Activated T-helper 1 cell treated with anti-CD3 and anti-CD28 coated beads, Interleukin-12 subunit alpha, Interleukin-12 subunit beta, Interleukin-2, Interleukin-4 antibody, amounts not matched to agents 30 ng/mL and 10 ng/mL and 1 ng/mL, durations not matched to agents 14 hours and 24 hours and 36 hours (primary cell): ENCODE measurements at places on chromosomes 3 and 15.

- no peak for DNase-seq
Observed at GRCh38 chr3:141070727-141071357, 19.7 kb downstream of the SPSB4 start.

- DNase-seq = no peak
Observed at GRCh38 chr3:86988235-86988634, 2.7 kb downstream of the VGLL3 start.

DNA sequence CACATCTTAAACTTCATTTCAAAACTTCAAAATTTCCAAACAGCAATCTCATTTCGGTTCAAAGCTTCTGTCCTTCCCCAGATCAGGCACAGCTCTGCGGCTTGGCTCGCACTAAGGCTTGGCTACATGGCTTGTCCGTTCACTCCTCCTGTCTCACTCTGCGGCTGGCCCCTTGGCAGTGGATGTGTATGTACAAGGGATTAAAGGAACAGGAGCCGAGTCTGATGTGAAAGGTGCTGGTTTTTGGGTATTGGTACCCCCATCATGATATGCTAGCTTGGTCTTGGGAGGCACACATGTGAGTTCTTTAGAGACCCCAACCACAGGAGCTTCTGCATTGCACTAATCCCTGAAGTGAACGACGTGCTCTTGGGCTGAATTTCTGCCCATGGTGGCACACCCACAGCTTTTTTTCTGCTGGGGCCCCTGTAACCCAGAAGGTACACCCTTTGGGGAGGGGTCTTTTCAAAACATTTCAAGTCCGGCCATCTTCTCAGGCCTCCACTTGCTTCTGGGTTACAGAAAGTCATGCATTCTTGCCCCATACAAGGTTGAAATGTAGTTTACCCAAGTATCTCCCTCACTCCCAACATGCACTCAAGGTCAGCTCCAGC, 12.6 kb downstream of the TM6SF1 start:
- DNase-seq = no peak

DNA sequence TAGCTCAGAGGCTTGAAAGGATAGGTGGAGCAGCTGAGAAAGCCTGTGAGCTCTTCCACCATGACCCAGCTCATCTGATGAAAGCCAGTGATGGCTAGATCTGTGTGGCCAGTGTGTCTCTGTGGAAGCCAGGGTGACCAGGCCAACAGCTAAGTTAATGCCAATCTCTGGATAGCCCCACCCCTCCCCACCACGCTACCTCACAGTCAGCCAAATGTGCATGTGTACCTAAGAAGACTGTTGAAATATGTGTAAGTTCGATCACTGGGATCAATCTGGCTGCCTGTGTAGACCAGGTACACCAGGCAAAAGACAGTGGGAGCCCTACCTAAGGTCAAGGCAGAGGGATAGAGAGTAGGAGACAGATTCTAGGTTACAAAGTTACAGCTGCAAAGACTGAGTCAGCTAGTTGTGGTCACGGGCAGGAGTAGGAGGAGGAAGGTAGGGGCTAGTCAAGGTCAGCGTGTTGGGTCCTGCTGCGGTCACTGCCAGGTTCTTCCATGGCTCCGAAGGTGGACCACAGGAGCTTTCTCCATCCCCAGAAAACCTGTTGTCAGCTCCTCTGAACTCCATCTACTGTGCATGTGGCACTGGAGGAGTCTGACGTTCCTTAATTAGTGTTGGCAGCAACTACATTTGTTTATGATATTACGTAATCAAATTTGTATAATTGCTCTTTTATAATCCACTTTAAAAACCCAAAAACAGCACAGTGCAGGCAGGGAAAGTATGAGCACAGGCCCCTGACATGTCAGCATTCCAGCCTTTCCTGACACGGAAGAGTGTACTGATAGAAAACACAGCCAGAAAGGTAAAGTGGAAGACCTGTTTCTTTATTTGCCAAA, 318.0 kb downstream of the CLSTN2 start:
- DNase-seq = no peak

GRCh38 chr15:63263519-63263918, 13.9 kb upstream of the APH1B start:
- DNase-seq = no peak

DNA sequence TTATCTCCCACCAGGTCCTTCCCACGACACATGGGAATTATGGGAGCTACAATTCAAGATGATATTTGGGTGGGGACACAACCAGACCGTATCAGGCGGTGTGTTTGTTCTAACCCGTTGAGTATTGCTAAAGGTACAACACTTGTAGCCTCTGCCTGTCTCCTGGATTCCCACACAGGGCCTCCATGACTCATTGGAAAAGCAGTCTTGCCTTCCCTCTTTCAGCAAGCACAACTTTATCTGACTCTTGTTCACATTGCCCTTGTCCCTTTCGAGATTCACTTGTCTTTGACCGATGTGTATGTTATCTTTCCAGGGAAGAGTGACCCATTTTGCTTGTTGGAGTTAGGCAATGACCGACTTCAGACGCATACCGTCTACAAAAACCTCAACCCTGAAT, 152.3 kb downstream of the MCTP2 start:
- no peak for DNase-seq

DNA sequence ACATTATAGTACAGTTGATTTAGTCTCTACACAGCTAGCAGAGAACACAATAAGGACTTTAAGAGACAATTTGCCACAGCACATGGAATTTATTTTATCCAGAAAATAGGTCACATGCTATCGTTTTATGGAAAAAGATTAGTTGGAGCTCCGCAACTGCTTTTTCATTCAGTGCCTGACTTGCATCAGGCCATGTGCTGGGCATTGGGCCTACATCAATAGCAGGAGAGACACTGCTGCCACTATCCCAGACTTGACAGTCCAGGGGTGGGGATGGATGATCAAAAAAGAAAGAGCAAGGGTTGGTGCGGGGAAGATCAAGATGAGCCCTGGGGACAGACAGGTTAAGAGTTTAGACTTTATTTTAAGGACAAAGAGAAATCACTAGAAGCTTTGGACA, 75.2 kb upstream of the C3orf80 start:
- no peak for DNase-seq

- no peak for DNase-seq
Observed at GRCh38 chr3:4233488-4233887, 69.7 kb upstream of the SETMAR start.

- DNase-seq = no peak
Observed at GRCh38 chr3:125587039-125587648, 8.2 kb downstream of the OSBPL11 start.

GRCh38 chr3:72663429-72663828, 184.8 kb downstream of the SHQ1 start:
- no peak for DNase-seq

DNA sequence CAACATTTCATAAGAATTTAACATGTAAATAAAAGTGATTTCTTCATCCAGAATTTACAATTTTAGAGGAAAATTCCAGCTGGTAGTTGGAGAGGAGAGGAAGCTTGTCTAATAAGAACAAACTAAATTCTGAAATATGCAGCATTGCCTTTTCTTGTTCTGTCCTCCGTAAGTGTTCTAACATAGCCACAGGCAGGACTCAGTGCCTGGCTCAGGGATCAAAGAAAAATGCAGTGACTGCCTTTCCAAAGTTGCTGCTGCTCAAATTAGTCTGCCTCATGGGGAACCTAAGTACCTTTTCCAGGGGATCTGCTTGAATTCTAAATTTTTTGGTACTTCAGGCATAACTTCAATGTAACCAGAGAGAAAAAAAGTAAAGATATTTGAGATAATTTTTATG, 713.0 kb upstream of the CADM2 start:
- DNase-seq = no peak

GRCh38 chr15:98731712-98732450, 83.5 kb downstream of the IGF1R start:
- DNase-seq = no peak

- DNase-seq = no peak
Observed at GRCh38 chr3:89017531-89017930, 89.9 kb upstream of the EPHA3 start.

- no peak for DNase-seq
Observed at GRCh38 chr15:91128016-91128415, 28.0 kb downstream of the SV2B start.

GRCh38 chr3:52871761-52872160, 25.6 kb downstream of the STIMATE start:
- no peak for DNase-seq

DNA sequence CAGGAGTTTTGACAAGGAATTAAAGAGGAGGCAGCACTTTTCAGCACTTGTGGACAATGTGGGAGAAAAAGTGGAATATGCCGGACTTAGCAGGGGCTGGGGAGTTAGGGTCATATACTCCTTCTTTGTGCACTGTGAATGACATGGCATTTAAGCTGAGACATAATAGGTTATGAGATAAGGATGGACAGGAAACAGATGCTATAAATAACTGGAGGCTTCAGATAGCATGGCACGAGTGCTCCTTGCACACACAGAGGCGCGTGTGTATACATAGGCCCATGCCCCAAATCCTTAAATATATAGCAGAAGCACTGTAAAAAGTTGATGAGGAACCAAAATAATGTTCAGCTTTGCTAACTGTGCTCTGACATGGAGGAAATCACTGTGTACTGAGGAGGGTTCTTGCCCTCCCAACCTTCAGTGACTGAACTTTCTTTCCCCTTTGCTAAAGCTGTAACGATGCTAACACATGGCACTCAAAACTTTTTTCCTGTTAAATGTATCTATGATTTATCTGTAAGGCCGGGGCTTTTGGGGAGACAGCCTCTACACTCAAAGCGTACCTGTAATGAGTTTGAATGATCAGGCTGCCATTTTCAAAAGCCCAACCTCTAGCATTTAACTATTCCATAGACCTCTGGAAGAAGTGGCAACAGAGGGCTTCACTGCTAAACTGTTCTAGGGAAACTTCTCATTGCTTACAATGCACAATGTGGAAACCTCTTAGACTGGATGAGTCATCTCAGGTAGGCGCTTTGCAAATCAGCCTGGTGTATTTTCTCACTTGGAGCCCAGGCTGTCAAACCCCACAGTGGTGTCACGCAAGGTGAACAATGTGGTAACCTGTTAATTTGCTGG, 784.6 kb downstream of the NR2F2 start:
- no peak for DNase-seq

- DNase-seq = no peak
Observed at GRCh38 chr15:74202452-74203401, at the start of gene STRA6. Gene STRA6, minus strand, starts transcription at chr15:74202787. Its CDS starts 520 bp downstream, at chr15:74202267.

DNA sequence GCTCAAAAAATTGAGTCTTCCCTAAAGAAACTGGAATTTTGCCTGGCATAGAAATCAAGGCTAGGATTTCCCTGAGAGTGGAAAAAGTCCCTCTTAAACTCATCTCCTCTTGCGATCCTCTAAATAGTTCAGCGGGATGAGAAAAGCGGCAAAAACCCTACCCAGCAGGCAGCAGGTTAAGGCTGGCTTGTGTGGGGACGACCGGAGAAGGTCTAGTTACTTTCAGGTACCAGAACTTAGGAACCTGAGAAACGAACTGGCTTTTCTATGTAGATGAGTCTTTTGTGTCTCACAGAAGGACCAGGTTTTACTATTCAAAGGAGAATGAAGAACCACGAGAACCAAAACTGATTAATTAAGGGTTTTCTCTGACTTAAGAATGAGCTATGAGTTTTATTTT, 523.7 kb upstream of the TGFBR2 start:
- DNase-seq = no peak

GRCh38 chr15:94297558-94297957, 66.2 kb downstream of the MCTP2 start:
- DNase-seq = no peak

GRCh38 chr3:23950293-23950692, 5.2 kb downstream of the NR1D2 start:
- no peak for DNase-seq

- DNase-seq = no peak
Observed at GRCh38 chr3:148205977-148206376, 491.7 kb upstream of the AGTR1 start.
